ENCODE measurements at places on chromosomes 13 and 19. TPM values are rescaled to one million over a fixed set of nuclear protein-coding genes. Genes with fewer than 3 reads are reported as not detected.

DNA sequence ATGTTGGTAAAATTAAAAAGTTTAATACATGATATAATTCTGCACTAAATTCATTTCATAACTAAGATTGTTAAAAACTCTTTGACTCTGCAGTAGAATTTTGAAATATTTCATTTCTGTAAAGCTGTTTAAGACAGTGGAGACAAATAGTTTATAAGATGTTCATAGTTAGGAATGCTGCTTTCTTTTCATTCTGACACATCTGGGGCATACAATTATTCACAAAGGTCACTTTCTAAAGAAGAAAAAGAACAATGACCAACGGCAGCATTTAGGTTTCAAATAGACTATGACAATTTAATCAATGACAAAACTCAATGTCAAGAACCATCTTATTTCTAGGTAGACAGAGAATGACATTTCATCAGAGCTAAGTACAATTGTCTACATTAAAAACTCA is 1422.1 kb downstream of the PCDH9 start:
- no peak for DNase-seq

OR7D2 gene
- not detected for total RNA-seq

GRCh38 chr19:14472202-14472938 is 2.8 kb downstream of the PTGER1 start:
- peak; percentile 84 for DNase-seq

DNA sequence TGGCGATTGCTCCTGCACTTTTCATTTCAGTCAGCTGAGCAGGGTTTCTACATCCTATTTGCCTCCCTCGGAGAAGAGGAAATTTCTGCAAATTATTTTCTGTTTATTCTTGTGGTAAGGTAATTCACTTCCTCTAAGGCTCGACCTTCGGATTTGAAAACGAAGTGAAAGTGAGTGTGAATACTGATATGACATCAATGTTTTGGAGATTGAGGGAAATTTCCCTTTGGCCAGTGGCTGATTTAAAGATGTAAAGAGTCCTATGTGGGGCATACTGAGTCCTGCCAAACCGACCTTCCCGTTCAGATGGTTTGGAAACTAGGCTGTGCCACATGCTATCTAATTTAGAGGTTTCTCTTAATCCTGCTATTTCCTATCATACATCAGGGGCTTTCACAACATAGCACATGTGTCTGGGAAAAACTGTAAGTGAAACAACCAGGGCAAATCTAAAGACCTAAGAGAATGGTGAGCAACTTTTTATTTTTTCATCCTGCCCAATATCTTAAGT is 112.3 kb downstream of the POSTN start:
- no peak for DNase-seq
